ENCODE measurements at places on chromosomes 6 and 20.

DNA sequence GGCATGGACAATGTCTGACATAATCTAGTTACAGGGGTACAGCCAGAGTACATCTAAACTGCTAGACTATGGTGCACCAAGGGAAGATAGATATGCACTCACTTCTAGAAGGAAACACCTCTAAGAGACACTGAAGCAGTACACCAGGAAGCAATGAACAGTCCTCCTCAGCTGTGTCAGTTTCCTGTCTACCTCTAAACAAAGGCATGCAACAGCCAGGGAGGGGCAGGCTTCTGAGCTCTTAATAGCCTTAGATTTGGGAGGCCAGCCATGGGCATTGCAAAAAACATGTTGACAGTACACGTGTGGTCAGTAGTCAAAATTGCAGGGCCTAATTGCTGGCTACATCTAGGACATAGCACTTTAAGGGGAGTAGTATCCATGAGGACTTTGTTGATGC lies 21.4 kb downstream of the CRYBG1 start:
- DNase-seq: no peak

DNA sequence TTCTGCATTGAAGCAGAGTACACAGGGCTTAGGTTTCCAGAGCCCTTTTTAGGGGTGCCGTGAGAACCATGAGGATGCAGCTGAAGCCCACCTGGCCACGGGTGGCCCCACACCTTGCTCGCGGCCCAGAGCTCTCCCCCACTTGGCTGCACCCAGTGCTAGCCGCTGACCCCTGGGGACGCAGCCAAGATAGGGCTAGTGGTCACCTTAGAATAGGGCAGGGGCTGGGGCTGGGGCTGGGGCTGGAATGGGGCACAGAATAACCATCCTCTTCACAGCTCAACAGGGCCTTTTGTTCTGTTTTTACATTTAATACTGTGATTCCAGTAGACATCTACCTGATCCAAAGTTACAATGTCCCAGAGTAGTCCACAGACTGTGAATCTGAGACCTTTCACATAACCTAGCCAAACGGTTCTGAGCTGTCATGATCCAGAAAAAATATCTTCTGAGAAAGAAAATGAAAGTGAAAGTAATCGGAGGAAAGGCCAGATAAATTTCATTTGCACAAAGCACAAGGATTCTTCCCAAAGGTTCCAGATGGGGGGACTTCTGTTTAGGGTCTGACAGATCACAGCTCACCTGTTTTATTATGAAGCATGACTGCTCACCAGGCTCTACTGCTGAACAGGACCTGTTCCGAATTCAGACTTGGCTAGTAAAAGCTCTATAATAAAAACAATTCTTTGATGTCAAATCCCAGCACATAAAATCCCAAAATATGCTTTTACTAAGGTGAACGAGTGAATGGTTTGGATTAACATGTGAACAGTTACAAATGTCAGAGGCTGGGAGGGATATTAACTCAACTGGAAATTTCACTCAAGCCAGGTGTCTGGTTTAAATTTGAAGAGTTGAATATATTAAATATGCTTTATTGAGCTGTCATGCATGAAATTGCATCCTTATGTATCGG lies 401.9 kb downstream of the THBS2 start:
- no peak for DNase-seq

GRCh38 chr6:7202950-7203349 lies 95.2 kb downstream of the RREB1 start:
- DNase-seq: no peak

DNA sequence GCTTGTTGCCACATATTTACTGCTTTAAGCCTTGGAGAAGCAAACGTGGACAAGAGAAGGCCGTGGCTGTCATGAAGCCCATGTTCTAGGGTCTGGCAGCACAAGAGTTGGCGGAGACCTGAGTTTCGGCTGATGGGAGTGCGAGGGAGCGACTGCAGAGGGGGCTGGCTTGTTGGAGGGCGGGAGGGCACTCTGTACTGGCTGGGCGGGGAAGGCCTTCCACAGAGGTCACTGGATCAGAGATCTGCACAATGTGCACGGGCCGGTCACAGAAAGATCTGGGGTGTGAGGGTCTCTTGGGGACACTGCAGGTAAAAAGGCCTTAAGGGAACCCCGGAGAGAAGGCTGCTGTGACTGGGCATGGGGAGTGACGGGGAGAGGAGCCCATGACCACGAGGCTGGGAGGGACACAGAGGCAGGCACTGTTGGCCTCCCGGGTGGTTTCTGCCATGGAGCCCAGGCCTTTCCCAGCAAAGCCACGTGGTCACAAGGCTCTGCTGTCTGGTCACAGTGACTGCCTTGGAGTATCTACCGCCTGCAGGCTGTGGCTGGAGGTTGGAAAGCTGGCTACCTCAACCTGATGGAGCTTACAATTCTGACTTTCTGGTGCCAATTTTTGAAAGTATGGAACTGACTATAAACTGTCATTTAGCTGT lies 23.8 kb downstream of the FOXC1 start:
- DNase-seq: no peak

DNA sequence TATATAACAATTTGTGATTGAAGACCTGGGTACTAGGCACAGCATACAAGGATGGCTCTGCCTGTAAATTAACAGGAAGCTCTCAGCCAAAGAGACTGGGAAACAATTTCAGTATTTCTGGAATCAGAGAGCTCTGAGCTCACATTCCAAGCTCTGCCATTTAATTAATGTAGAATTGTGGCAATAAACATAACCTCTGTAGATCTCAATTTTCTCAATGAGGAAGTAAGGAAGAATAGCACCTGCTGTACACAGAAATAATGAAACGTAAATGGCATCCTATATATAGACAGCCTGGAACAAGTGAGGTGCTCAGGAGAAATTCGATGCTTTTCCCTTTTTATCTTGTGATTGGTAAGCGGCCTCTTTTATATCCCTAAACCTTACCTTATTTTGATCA lies 538.5 kb upstream of the JAG1 start:
- DNase-seq: no peak

DNA sequence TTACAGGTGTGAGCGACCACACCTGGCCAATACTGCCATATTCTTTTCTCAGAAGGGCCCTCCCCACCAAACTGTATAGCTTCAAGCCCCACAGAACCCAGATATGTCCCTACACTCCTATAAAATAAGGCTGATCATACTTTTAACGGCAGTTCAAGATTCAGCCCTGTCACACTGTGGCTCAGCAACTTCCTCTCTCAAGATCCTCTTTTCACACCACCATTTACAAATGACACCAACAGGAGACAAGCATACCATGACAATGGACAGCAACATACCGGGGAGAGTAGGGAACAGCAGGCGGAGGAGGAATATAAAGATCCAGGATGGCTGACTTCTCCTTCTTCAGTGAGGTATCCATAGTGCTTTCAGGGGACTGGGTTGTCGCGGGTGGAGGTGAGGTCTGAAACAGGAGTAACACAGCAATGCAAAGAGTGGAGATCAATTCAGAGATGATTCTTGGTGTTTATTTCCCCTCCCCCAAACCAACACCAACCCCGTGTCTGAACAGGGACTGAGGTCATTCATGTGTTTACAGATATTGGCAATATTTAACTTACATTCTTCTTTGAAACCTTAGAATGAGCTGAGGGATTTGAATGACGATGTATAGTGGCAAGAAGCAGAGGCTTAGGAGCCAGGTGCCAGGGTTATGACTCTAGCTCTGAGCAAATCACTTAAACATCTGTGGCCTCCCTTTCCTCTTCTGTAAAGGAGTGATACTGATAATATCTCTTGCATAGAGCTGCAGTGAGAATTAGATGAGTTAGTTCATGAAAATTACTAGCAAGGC lies 57.6 kb upstream of the IPCEF1 start:
- DNase-seq: no peak
